ENCODE measurements at places on chromosomes 7 and 10.

- DNase-seq = no peak
Observed at GRCh38 chr10:667602-668143, 21.8 kb downstream of the DIP2C start.

DNA sequence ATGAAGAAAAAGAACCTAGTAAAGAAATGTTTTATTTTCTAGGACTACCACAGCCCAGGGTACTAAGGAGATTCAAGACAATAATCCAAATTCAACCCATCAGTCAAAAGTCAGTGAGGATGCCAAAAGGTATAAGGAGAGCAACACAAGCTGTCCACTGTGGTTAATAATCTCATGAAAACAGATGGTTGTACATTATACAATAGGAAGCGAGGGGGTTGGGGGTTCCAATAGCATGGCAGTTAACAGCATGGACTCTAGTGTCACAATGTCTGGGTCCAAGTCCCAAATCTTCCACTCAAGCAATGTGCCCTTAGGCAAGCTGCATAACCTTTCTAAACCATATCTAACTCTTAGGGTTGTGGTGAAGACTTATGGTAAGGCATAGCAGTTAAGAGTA lies 35.1 kb downstream of the BRAF start:
- no peak for DNase-seq

DNA sequence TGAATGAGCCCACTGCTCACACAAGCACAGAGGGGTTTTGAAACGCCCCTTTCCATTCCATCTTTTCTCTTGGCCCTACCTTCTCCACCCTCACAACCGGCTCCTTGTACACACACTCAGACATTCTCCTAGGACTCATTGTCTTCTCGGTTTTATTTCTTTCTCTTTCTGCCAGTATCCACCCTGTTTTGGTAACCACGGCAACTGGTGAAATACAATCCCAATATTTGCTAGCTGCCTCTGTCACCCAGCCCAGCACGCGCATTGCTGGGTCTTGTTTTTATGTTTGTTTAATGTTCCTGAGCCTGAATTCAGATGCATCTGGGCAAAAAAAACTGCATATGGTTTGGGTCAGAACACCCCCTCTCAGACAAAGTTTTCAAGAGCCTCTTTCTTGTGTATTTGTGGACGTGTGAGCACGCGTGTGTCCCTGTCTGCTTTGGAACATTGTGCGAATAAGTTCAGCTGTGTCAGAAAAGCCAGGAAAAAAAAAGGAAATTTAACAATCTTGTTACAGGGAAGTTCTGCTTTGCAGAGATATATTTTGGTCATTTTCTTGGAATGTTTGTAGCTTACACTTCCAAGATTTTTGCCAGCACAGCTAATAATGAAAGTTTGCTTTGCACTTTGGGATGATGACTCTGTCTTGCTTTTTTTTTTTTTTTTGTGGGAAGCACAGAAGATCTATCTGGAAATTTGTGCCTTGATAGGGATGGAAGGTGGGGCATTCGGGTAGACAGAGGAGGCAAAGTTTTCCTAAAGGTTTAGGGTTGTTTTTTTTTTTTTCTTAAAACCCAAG lies 225.9 kb downstream of the TRIL start:
- no peak for DNase-seq

GRCh38 chr7:91957823-91958222 lies 17.2 kb downstream of the AKAP9 start:
- DNase-seq = no peak

DNA sequence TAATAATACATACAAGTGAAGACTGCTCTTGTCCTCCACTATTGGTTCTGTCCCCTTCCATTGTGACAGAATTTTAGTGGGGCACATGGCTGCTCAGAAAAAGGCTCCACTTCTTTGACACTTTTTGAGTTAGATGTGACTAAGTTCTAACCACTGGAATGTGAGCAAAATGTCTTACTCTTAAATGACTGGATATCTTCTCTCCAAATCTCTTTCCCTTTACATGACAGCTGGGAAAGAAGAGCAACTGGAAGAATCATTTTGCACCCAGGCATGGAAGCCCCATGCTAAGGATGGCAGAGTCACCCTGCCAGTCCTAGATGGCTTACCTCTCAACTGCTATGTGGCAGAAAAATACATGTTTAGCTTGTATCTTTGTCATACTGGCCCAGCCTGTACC lies 97.7 kb downstream of the CACNA2D1 start:
- no peak for DNase-seq
